ENCODE measurements at places on chromosomes 3 and 15.

DNA sequence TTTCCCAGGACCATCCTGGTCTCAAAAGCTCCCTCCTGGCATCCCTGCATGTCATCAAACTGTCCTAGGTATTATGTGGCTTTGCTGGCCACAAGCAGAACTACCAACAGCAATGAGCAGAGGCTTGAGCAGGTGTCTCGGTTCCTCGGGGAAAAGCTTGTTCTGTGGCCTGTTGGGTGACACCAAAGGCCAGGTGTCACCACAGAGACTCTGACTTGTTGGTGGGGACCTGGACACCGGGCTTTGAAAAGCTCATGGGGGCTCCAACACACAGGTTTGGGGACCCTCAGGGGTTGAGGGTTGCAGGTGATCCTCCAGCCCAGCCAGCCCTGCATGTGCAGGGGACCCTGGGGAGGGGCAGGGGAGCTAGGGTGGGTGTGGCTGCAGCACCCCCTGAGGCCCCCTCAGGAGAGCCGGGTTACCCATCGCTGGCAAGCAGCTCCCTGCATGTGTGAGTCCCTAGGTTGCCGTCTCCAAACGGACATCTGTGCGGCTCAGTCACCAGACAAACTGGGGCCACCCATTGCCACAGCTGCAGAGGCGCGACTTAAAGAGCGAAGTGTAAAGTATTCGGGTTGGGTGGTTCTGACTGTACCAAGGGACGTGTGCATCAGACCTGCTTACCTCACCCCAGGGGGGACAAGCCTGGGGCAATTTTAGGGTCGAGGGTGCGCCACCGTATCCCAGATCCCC is 140.1 kb downstream of the CHSY1 start:
- DNase-seq: no peak

DNA sequence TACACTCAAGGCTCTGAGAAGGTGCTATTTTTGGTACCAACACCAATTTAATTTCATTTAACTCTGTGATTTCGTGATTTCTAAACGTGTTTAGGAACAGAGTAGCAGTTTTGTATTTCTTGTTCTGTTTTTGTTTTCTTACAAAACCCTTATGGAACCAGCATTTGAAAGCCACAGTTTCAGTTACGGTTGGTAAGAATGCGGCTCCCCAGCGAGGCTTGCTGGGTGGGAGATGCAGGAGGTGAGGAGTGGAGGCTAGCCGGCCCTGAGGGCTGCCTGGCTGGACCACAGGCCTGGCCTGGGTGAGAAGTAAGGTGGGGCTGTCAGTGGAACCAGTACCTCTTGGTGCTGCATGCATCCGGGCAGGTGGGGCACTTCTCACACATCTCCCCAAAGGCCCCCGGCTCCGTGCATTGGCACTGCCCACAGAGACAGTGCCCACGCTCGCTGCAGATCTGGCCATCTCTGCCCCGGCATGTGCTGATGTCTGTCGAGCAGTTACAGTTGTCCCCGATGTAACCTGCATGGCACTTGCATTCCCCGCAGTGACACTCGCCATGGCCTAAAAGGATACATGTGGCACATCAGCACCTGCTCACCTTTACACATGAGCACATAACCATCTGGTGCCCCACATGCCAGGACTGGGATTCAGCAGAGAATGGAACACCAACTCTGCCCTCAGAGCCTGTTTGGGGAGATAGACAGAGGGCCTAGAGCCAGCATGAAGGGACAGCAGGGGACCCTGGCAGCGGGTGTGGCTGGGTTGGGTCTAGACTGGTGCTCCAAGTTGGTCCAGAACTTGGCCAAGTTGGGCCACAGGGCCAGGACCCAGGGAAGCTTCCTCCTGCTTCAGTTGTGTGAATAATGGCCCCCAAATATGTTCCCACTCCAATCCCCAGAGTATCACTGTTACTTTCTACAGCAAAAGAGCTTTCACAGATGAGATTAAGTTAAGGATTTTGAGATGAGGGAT is 43.4 kb downstream of the UMPS start:
- no peak for DNase-seq

GRCh38 chr3:128521715-128522114 is 28.7 kb upstream of the GATA2 start:
- no peak for DNase-seq

- DNase-seq: no peak
These were observed 115.1 kb downstream of the LIPC start for GRCh38 chr15:58546635-58547627.

Measured in activated naive CD4-positive, alpha-beta T cell (primary cell).